ENCODE measurements at places on chromosomes 16 and 17.

- no peak for DNase-seq
These were observed 7.3 kb downstream of the ACACA start for GRCh38 chr17:37399265-37399803.

GRCh38 chr17:81481073-81481799, 31.4 kb downstream of the ACTG1 start:
- peak; percentile 11 for DNase-seq

DNA sequence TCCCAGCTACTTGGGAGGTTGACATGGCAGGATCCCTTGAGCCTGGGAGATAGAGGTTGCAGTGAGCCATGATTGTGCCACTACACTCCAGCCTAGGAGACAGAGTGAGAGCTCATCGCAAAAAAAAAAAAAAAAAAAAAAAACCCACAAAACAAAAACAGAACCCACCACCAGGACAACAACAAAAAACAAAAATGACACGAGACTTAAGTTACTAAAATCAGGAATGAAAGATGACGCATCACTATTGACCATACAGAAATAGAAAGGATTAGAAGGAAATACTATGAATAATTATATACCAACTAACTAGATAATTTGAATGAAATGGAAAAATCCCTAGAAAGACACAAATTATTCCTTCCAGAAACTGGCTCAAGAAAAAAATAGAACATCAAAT, 432.4 kb upstream of the PMFBP1 start:
- no peak for DNase-seq

- no peak for DNase-seq
These were observed 28.6 kb upstream of the SPNS3 start for GRCh38 chr17:4405038-4405669.

DNA sequence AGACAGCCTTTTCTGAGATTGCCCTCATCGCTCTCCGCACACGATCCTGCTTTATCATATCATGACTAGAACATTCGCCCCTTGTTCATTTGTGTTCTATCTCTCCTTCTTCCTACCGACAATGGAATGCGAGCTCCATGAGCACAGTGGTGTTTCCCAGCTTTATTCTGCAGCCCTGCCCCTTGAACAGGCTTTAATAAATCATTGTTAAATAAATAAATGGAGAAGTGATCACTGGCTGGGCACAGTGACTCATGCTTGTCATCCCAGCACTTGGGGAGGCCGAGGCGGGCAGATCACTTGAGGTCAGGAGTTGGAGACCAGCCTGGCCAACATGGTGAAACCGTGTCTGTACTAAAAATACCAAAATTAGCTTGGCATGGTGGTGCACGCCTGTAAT, 1063.3 kb upstream of the EEF2KMT start:
- no peak for DNase-seq

All from astrocyte of the cerebellum (primary cell).